ENCODE measurements at places on chromosomes 11 and 22. TPM values are rescaled to one million over a fixed set of nuclear protein-coding genes. Genes with fewer than 3 reads are reported as not detected.
A peak's percentile ranks its signal among the peaks of the same experiment; 100 is the strongest.

DNA sequence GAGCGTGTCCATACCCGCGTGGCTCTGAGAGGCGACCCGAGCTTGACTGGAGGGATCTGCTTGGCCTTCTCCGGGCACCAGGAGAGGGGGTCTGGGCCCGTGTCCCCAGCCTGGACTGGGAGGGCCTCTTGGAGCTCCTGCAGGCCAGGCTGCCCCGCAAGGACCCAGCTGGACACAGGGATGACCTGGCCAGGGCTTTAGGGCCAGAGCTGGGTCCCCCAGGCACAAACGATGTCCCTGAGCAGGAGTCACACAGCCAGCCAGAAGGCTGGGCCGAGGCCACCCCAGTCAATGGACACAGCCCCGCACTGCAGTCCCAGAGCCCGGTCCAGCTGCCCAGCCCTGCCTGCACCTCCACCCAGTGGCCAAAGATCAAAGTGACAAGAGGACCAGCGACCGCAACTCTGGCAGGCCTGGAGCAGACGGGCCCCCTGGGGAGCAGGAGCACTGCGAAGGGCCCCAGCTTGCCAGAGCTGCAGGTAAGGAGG lies 38.2 kb downstream of the TRIOBP start:
- peak; percentile 75 for DNase-seq
- H3K4me3 ChIP-seq, result no peak overlapping the region
- no peaks in the 10 kb centered on the region for H3K36me3 ChIP-seq
- H3K27ac ChIP-seq, result no peak overlapping the region

GRCh38 chr11:94771390-94771789 lies 3.2 kb downstream of the AMOTL1 start:
- no peaks in the 10 kb centered on the region for H3K36me3 ChIP-seq
- no peak overlapping the region for H3K4me3 ChIP-seq
- no peaks in the 10 kb centered on the region for H3K4me1 ChIP-seq
- peak; percentile 73 for DNase-seq

- H3K27ac ChIP-seq, result peak overlapping the region; percentile 47
- DNase-seq, result peak; percentile 84
- no peaks in the 10 kb centered on the region for H3K27me3 ChIP-seq
- H3K4me3 ChIP-seq, result no peak overlapping the region
- H3K36me3 ChIP-seq, result no peaks in the 10 kb centered on the region
- peaks cover 52% of the 10 kb centered on the region for H3K4me1 ChIP-seq
These were observed 3.4 kb downstream of the CD82 start for GRCh38 chr11:44568658-44569473.

DNA sequence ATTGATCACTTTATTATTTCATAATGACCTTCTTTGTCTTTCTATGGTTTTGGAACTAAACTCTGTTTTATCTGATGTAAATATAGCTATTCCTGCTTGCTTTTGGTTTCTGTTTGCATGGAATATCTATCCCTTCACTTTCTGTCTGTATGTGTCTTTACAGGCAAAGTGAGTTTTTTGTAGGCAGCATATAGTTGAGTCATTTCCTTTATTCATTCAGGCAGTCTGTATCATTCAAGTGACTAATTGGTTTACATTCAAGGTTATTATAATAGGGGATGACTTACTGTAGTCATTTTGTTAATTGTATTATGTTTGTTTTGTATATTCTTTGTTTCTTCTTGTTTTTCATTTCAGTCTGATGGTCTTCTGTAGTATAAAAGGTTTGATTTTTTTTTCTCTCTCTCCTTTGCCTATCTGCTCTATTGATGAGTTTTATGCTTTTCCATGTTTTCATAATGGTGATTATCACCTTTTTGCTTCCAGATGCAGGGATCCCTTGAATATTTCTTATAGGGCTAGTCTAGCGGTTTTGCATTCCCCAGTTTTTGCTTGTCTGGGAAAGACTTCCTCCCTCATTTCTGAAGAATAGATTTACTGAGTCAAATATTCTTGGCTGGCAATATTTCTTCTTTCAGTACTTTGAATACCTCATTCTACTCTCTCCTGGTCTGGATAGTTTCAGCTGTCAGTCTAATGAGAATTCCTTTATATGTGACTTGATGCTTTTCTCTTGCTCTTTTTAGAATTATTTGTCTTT lies 50.4 kb downstream of the GDPD4 start:
- no peaks in the 10 kb centered on the region for H3K4me1 ChIP-seq
- DNase-seq, result no peak
- no peak overlapping the region for H3K27ac ChIP-seq
- no peaks in the 10 kb centered on the region for H3K27me3 ChIP-seq
- H3K36me3 ChIP-seq, result no peaks in the 10 kb centered on the region

GRCh38 chr11:133956650-133957633 lies at the start of gene IGSF9B:
IGSF9B (minus strand) TSS chr11:133956968; CDS start chr11:133956754, 214 bp downstream.
- H3K4me1 ChIP-seq, result peaks cover 41% of the 10 kb centered on the region
- H3K27ac ChIP-seq, result peak within 1 kb of the TSS; percentile 94
- peak within 1 kb of the TSS; percentile 75 for H3K4me3 ChIP-seq
- peak; percentile 94 for DNase-seq
- no peaks in the 10 kb centered on the region for H3K27me3 ChIP-seq
- H3K36me3 ChIP-seq, result no peaks in the 10 kb centered on the region

Gene TRIM29
- total RNA-seq, result 1.2 TPM

Gene SYT8
- total RNA-seq, result not detected

Gene P2RY6
- total RNA-seq, result 2.5 TPM

Gene SCGB1A1
- total RNA-seq, result not detected

Gene PRCP
- total RNA-seq, result 27.4 TPM
